ENCODE measurements at places on chromosomes 4 and X. TPM values are rescaled to one million over a fixed set of nuclear protein-coding genes. Genes with fewer than 3 reads are reported as not detected.

- DNase-seq: no peak
- H3K36me3 ChIP-seq: no peaks in the 10 kb centered on the region
- H3K27me3 ChIP-seq: no peaks in the 10 kb centered on the region
- H3K27ac ChIP-seq: no peak overlapping the region
Observed at GRCh38 chrX:119107206-119107605, 20.4 kb downstream of the KIAA1210 start.

GRCh38 chrX:150935467-150935866 is 37.0 kb upstream of the CD99L2 start:
- no peaks in the 10 kb centered on the region for H3K4me1 ChIP-seq
- no peak overlapping the region for H3K4me3 ChIP-seq
- H3K36me3 ChIP-seq: no peaks in the 10 kb centered on the region
- H3K27ac ChIP-seq: no peak overlapping the region

DNA sequence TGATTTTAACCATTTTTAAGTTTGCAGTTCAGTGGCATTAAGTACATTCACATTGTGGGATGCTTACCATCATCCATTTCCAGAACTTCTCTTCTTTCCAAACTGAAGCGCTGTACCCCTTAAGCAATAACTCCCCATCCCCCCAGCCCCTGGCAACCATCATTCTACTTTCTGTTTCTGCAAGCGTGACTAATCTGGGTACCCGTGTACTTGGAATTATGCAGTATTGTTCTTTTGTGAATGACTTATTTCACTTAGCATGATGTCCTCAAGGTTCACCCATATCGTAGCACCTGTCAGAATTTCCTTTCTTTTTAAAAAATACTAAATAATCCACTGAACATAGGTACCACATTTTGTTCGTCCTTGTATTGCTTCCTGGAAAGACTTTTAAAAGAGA is 32.9 kb downstream of the USP9X start:
- peaks cover 83% of the 10 kb centered on the region for H3K4me1 ChIP-seq
- no peak overlapping the region for H3K27ac ChIP-seq
- H3K36me3 ChIP-seq: no peaks in the 10 kb centered on the region
- H3K27me3 ChIP-seq: no peaks in the 10 kb centered on the region

- H3K4me1 ChIP-seq: peaks cover 28% of the 10 kb centered on the region
- H3K36me3 ChIP-seq: no peaks in the 10 kb centered on the region
- H3K4me3 ChIP-seq: peak within 1 kb of the TSS; percentile 31
- no peak for DNase-seq
- peaks cover 81% of the 10 kb centered on the region for H3K27me3 ChIP-seq
- H3K27ac ChIP-seq: no peak within 1 kb of the TSS
Observed at GRCh38 chr4:54099748-54100574, at the start of gene GSX2. TSS of gene GSX2 (plus strand) at chr4:54100163. CDS start at chr4:54100345, 182 bp downstream.

DNA sequence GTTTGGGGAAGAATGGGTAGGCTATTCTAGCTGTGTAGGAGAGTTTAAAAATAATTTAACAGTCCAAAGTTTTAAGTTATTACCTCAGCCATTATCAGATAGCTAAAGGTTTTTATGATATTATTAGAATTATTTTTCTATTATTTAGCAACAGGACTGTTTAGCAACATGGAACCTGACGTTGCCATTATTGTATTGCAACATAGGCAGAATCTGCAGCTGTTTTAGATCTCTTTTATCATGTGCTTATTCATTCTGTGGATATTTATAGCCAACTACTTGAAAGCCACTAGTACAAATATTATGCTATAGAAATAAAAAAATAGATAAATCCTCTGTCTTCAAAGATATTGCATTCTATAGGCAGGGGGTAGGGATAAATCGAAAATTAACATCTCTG is 382.0 kb upstream of the TRAM1L1 start:
- no peak overlapping the region for H3K27ac ChIP-seq
- H3K27me3 ChIP-seq: no peaks in the 10 kb centered on the region
- no peaks in the 10 kb centered on the region for H3K36me3 ChIP-seq
- H3K4me1 ChIP-seq: peaks cover 10% of the 10 kb centered on the region

DNA sequence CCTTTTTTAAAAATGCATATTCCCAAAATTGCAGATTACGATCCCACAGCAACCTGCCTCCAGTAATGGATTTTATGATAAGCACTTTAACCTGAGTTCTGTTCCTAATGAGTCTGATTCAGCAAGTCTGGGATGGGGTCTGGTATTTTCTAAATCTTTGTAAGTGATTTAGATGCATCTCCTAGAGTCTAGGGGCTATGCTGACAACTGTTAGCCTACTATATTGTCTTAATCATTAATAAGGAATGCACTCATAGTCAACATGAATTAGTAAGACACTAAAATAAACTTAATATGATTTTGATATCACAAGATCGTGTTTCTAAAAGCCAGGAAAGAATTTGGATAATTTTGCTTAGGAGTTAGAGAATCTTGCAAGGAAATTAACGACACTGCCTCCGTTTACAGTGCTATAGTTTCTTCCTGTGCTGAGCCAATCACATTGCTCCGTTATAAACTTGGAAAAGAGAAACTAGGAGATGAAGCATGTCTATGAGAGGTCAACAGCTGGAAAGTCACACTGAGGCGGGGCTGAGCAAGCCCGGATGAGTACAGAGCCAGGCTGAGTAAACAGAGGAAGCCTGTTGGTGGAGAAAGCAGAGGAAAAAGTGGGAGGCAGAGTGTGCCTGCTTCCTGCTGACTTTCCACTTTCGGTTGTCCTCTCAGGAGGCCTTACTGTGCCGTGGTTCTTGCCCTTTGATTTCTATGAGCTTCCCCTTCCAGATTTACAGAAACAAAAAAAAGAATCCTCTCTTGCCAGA is 5.4 kb downstream of the SCARB2 start:
- H3K36me3 ChIP-seq: no peaks in the 10 kb centered on the region
- no peaks in the 10 kb centered on the region for H3K27me3 ChIP-seq
- no peak for DNase-seq
- peaks cover 30% of the 10 kb centered on the region for H3K4me1 ChIP-seq

GRCh38 chr4:140113653-140114052 is 40.3 kb downstream of the MAML3 start:
- H3K4me1 ChIP-seq: peaks cover 3% of the 10 kb centered on the region
- H3K4me3 ChIP-seq: no peak overlapping the region
- no peak overlapping the region for H3K27ac ChIP-seq
- no peak for DNase-seq

DNA sequence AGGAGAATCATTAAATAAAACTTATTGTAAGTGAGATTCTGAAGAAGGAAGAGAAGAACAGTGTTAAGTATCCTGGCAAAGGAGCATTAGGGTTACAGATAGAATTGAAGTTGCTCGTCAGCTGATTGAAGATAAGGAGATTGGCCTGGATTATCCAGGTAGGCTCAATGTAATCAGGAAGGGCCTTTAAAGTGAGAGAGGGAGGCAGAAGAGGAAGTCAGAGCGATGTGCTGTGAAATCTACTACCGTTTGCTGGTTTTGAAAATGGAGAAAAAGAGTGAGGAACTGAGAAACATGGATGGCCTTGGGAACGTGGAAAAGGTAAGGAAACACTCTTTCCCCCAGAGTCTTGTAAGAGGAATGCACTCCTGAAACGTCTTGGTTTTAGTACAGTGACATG is 245.7 kb downstream of the ANTXR2 start:
- no peaks in the 10 kb centered on the region for H3K4me1 ChIP-seq
- no peak overlapping the region for H3K27ac ChIP-seq
- no peak overlapping the region for H3K4me3 ChIP-seq
- H3K36me3 ChIP-seq: no peaks in the 10 kb centered on the region

DNA sequence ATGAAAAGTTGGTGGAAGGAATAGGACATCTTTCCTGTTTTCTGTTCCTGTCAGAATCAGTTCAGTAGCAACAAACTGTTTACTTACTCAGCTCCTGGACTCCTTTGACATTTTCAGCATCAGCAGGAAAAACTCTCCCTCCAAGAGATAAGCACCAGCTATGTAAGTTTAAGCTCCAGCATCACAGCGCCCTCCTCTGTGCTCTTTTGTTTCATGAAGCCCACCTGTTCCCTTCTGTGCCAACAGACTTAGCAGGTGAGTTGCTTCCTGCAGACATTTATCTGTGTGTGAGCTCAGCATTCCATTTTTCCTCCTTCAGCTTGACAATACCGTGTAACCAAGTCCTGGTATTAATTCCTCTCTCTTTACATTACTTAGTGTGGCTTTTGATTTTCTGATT is 644.1 kb upstream of the AGA start:
- no peak overlapping the region for H3K4me3 ChIP-seq
- DNase-seq: no peak
- no peaks in the 10 kb centered on the region for H3K36me3 ChIP-seq
- H3K4me1 ChIP-seq: no peaks in the 10 kb centered on the region

GRCh38 chrX:131066237-131066636 is 8.1 kb downstream of the ARHGAP36 start:
- H3K36me3 ChIP-seq: no peaks in the 10 kb centered on the region
- H3K27ac ChIP-seq: no peak overlapping the region
- H3K4me1 ChIP-seq: no peaks in the 10 kb centered on the region

GRCh38 chr4:138112389-138112788 is 129.8 kb downstream of the SLC7A11 start:
- H3K4me3 ChIP-seq: no peak overlapping the region
- no peak overlapping the region for H3K27ac ChIP-seq
- no peaks in the 10 kb centered on the region for H3K4me1 ChIP-seq

DNA sequence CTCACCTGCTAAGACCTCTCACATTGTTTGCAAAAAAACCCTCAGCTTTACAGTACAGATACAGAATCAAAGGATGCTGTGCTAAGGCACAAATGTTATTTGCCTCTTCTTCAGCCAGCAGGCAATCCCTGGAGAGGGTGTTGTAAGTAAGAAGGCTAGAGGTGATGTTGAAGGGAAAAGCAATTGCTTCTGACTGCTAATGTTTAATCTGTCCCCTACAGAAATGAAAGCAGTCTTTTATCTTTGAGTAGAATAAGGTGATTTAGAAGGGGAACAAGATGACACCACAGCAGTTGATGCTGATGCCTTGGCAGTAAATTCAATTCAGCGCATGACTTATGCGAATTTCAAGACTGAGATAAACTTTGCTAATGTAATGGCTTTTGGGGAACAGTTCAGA is 1064.8 kb upstream of the IGFBP7 start:
- no peaks in the 10 kb centered on the region for H3K36me3 ChIP-seq
- no peak overlapping the region for H3K4me3 ChIP-seq
- no peak for DNase-seq
- H3K27me3 ChIP-seq: no peaks in the 10 kb centered on the region
- no peak overlapping the region for H3K27ac ChIP-seq
- H3K4me1 ChIP-seq: no peaks in the 10 kb centered on the region

- no peak overlapping the region for H3K4me3 ChIP-seq
- no peaks in the 10 kb centered on the region for H3K36me3 ChIP-seq
- no peaks in the 10 kb centered on the region for H3K4me1 ChIP-seq
Observed at GRCh38 chrX:46236411-46236810, 308.8 kb downstream of the ZNF674 start.

GRCh38 chr4:185265942-185266341 is 56.5 kb downstream of the SNX25 start:
- peaks cover 20% of the 10 kb centered on the region for H3K4me1 ChIP-seq
- no peaks in the 10 kb centered on the region for H3K27me3 ChIP-seq
- DNase-seq: peak; percentile 42

DNA sequence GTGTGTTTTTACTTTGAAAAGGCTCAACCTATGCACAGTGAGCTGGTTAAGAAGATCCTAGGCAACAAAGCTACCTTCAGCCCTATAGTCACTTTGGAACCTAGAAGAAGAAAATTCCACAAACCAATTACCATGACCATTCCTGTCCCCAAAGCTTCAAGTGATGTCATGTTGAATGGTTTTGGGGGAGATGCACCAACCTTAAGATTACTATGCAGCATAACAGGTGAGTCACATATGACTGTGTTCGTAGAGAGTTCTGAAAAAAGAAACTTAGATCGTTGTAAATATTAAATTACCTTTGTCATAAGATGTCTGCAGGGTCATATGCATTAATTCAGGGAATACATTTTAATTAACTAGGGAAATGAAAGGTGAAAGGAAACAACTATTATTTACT is 287.1 kb downstream of the ANK2 start:
- H3K4me3 ChIP-seq: no peak overlapping the region
- no peaks in the 10 kb centered on the region for H3K27me3 ChIP-seq
- no peak overlapping the region for H3K27ac ChIP-seq
- H3K4me1 ChIP-seq: no peaks in the 10 kb centered on the region
- DNase-seq: no peak
- no peaks in the 10 kb centered on the region for H3K36me3 ChIP-seq

DNA sequence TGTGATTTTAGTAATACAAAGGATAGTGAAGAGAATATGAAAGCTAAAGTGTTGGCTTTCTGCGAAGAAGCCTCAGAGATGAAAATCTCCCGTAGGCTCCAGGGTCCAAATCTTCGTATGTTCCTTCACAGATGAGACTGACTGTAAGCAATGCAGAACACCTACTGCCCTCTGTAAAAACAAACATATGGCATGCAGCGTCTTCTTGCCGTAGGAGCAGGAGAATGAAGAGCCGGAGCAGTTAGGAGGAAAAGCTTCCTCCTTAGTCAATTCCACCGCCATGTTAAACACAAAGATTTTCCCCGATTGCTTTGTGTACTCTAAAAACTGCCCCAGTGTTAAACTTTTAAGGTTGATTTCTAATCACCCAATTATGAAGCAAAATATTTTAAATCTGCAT is 22.5 kb downstream of the RWDD4 start:
- H3K4me3 ChIP-seq: no peak overlapping the region
- no peaks in the 10 kb centered on the region for H3K4me1 ChIP-seq
- no peak overlapping the region for H3K27ac ChIP-seq
- H3K36me3 ChIP-seq: no peaks in the 10 kb centered on the region
- no peak for DNase-seq
- H3K27me3 ChIP-seq: no peaks in the 10 kb centered on the region

DNA sequence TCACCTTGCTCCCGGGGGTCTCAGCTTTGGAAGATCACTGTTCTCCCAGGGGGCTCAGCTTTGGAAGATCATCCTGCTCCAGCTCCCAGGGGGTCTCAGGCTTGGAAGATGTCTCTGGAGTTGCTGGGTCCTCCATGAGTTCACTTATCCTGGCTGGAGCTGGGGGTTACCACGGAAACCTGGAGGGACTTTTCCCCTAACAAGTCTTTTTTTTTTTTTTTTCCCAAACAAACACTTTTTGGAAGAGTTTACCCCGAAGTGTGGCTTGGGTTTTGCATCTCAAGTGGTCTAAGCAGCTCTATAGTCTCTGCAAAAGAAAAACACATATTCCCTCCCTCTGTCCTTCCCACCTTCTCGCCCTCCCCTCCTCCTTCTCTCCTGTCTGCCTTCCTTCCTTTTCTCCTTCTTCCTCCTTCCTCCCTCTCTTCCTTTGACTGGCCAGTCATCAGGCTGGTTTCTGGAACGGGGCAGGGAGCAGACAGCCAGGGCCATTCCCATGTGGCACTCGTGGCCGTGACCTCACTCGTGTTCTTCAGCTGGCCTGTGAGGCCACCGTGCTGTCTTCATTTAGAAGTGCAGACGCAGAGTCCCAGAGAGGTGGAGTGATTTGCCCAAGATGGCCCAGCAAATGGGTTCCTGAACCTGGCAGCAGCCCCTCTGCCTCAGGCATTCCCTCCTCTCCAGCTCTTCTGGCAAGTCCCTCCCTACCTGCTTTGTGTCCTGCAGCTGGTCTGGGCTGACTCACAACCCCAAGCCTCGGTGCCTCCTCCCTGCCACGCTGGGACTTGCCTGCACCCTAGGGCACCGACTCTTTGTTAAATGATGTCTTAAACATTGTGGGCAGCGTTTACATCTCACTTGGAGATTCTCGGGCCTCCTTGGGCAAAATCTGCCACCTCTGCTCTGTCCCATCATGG is 25.9 kb upstream of the HMX1 start:
- H3K27ac ChIP-seq: no peak overlapping the region
- H3K36me3 ChIP-seq: no peaks in the 10 kb centered on the region
- H3K4me3 ChIP-seq: no peak overlapping the region

The QRFPR gene
- total RNA-seq: not detected

The UGT2B17 gene
- total RNA-seq: not detected

The KLHL4 gene
- not detected for total RNA-seq

The MID2 gene
- total RNA-seq: 18.6 TPM

The TMPRSS11B gene
- total RNA-seq: not detected

The NUP62CL gene
- 2.3 TPM for total RNA-seq

The KLHL13 gene
- total RNA-seq: 0.53 TPM

The TBC1D8B gene
- 3.8 TPM for total RNA-seq
